ENCODE measurements at places on chromosomes 7 and 10.
A peak's percentile ranks its signal among the peaks of the same experiment; 100 is the strongest.

DNA sequence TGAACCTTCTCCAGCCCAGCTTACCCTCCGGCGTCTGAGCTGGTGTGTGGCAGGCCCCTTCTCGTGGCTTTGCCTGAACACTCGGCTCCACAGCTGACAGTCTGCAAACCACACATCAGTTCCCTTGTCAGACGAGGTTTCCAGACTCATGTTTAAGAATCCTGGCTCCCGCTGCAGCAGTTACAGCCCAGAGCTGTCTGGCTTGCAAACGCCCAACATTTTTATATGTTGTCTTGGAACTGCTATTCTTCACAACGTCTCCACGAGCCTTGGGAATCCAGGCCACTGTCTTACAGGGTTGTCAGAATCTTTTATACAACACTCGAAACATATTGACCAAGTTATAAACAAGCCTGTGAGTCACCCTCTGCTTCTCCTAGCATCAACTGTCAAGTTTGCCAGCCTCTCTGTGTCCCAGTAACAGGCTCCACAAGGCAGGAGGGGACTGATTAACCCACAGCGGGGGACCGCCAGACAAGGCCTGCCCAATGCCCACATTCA is 68.1 kb downstream of the TNS3 start:
- peak; percentile 71 for DNase-seq

DNA sequence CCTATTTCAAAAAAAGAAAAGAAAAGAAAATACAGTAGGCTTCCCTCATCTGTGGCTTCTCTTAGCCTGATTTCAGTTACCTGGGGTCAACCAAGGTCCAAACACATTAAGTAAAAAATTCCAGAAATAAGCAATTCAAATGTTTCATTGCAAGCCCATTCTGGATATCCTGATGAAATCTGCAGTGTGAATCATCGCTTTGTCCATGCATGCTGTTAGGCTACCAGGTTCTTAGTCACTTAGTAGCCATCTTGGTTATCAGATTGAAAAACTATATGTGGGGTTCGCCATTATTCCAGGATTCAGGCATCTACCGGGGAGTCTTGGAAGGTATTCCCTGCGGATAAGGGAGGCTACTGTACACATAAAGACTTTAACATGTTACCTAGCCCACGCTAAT is 991 bp upstream of the FAM204A start:
- peak; percentile 6 for DNase-seq

- no peak for DNase-seq
These were observed 7.6 kb downstream of the TACR2 start for GRCh38 chr10:69409176-69409495.

- DNase-seq: no peak
These were observed 12.2 kb downstream of the MRLN start for GRCh38 chr10:59741048-59741447.

DNA sequence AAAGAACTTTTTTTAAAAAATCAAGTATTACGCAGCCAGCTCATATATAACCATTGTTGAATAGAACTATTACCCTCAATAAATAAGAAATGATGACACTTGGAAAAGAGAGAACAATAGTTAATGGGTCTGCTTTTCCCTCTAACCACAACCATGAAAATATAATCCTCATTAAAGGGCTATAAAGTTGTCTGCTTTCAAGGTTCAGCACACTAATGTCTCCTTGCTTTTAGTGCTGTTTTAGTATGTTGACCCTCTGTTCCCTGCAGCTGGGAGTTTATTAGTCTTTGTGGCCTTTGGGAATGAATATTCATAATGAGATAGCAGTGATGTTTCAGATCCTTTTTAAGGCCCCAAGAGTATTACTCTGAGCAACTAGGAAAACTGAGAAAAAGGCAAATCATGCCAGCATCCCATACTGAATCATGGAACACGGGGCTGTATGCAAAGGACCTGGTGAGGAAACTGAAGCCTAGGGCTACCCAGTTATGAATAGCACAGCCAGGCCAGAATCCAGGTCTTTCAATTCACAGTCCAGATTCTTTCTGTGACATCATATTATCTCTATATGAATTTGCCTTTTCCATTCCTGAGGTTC is 332.0 kb upstream of the LRGUK start:
- no peak for DNase-seq

DNA sequence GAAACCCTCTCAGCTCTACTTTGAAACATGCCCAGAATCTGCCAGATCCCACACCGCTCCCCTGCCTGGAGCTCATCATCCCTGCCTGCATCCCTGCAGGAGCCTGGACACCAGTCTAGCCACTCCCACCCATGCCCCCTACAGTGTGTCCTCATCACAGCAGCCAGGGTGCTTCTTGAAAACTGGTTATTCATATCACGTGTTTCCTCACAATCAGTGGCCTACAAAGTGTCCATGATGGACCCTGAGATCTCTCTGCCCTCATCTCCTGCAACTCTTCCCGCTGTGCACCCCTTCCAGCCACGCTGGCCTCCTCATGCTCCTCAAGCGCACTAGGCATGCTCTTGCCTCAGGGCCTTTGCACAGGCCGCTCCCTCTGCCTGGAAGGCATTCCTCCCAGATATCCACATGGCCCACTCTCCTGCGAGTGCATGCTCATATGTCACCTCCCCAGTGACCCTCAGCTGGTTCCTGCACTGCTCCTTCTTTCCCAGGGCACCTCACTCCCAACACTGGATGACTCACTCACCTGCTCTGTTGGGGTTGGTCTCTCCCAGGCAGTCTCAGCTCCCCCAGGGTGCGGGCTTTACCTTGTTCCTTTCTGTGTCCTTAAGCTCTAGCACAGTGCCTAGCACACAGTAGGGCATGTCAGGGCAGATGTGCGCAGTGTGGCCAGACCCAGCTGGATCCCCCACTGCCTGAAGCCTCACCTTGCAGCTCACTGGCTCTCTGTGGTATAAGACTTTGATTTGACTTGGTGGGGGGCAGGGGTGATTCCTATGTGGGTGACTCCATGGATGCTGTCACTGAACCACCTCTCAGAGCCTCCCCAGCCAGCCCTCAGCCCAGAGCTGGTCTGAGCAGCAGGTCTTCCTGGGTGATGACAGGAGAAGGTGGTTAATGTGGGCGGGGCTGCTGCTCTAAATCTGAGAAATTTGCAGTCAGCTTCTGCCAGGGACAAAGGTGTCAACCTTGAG is 37.3 kb downstream of the CDH23 start:
- DNase-seq: peak; percentile 5

- DNase-seq: no peak
These were observed 247.3 kb downstream of the SUGCT start for GRCh38 chr7:40382145-40382544.

GRCh38 chr7:38927751-38928150 is 18.8 kb upstream of the VPS41 start:
- DNase-seq: no peak

DNA sequence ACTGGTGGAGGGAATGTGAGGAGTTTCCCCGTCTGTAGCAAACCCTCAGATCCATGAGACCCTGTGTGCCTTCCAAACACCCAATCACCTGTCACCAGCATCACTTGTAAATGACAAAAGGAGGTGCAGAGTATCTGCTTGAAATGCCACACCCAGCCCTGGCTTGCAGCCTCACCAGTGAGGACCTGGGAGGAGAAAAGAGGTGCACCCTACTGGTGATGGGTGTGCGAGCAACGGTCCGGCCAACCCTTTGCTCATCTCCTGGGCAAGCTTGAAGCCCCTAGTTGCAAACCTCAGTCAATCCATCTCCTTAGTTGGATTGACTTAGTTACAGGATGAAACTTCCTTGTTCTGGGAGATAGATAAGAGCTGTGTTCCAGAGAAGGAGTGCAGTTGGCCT is 62.4 kb upstream of the WAPL start:
- DNase-seq: no peak

DNA sequence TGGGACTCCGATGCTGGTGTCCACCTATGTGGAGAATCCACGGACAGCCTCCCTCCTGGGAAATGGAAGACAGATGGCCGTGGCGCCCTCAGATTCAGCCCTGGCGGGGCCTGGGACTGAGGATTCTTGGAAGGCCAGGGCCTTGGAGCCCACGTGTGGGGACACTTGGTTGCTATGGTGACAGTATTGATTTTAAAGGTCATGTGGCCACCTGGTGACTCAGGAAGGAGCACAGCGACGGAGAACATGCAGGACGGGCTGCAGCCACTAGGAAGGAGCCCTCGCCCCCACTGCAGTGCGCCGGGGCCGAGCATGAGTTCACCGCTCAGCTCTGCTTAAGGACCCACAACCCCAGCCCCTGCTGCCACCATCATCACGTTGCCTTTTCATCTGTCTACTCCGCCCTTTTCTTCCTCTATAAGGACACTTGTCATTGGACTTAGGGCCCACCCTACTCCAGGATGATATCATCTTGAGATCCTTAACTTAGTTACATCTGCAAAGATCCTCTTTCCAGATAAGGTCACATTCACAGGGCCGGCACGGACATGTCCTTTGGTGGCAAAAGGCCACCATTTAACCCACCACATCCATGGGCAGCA is 3.7 kb upstream of the STK32C start:
- DNase-seq: no peak

GRCh38 chr10:64041185-64041988 is 520.2 kb downstream of the REEP3 start:
- peak; percentile 45 for DNase-seq

DNA sequence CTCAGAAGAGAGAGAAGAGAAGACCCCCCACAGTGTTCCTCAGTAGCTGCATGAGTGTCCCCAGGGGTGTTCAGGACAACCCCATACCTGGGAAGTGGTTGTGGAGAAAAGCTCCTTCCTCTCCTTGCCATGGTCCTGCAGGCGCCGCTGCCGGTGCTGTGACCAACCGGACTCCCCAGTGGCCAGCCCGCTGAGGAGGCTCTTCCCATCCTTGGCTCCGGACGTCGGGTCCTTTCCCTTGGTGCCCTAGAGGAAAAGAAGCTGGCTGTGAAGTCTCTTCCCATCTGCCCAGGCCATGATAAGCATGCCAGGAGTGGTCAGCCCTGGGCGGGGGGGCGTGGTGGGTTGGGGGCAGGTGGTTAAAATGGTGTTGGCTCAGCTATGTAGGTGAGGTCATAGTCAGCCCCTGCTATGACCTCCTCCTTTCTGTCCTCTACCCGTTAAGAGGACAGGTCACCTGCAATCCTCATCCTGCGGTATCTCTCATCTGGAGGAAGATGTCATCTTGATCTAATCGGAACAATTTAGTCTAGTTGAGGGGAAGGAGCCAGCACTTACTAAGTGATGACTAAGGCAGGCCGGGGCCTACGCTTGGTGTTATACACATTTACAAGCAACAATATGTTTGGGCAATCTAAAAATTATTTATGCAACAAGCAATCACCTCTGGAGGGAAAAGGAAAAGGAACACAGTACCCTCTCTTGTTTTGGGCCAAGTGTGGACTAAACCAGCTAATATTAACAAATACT is 13.2 kb downstream of the WDR91 start:
- no peak for DNase-seq

DNA sequence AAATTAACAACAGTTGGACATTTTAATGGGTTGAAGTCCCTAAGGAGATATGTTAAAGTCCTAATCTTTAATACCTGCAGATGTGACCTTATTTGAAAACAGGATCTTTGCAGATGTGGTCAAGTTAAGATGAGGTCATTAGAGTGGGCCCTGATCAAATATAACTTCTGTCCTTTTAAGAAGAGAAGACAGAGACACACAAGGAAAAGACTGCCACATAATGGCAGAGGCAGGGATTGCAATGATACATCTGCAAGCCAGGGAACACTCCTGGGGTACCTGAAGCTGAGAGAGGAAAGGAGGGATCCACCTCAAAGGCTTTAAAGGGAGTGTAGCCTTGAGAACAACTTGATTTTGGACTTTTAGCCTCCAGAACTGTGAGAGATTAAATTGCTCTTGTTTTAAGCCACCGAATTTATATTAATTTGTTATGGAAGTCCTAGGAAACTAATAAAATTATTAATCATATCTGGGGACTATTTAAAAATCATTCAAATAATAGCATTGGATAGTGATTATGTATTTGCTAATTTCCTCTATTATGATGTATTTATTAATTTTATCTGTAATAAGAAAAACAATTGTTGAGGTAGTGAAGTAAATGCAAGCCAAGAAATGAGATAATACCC is 700.0 kb upstream of the PCDH15 start:
- no peak for DNase-seq

- DNase-seq: no peak
These were observed 35.1 kb upstream of the GRID1 start for GRCh38 chr10:86401588-86402282.

- DNase-seq: no peak
These were observed 15.2 kb downstream of the PALD1 start for GRCh38 chr10:70493660-70494234.

GRCh38 chr10:86667421-86668181 is 710 bp upstream of the LDB3 start:
- no peak for DNase-seq

All from hepatic stellate cell (primary cell).